ENCODE measurements at places on chromosomes 4 and X. TPM values are rescaled to one million over a fixed set of nuclear protein-coding genes. Genes with fewer than 3 reads are reported as not detected.

GRCh38 chrX:47370278-47370677, at the start of gene ZNF157:
ZNF157 (plus strand) TSS chrX:47370578; CDS start chrX:47370669, 91 bp downstream.
- no peaks in the 10 kb centered on the region for H3K36me3 ChIP-seq
- DNase-seq, result no peak
- H3K27me3 ChIP-seq, result no peaks in the 10 kb centered on the region

DNA sequence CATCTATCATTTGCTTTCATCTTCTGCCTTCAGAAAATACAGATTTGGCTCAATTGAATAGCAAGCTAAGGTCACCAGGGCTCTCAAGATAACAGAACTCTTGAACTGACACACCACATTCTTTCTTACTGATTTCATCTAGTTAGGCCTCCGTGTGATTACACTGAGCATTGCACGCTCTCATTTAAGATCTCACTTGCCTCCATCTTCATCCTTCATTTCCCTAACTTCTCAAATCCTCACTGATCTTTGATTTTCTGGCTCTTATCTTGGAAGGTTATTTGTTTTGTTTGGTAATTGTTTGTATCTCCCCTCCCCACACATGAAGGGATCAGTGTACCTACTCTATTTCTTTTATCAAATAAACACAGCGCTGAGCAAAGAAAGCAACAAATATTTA, 47.7 kb downstream of the MANBA start:
- peaks cover 16% of the 10 kb centered on the region for H3K4me1 ChIP-seq
- no peak for DNase-seq
- no peaks in the 10 kb centered on the region for H3K27me3 ChIP-seq
- peaks cover 47% of the 10 kb centered on the region for H3K36me3 ChIP-seq
- no peak overlapping the region for H3K27ac ChIP-seq

GRCh38 chrX:20388594-20388993, 121.9 kb upstream of the RPS6KA3 start:
- DNase-seq, result no peak
- H3K4me3 ChIP-seq, result no peak overlapping the region
- no peaks in the 10 kb centered on the region for H3K27me3 ChIP-seq
- H3K4me1 ChIP-seq, result peaks cover 4% of the 10 kb centered on the region
- H3K36me3 ChIP-seq, result no peaks in the 10 kb centered on the region
- no peak overlapping the region for H3K27ac ChIP-seq

DNA sequence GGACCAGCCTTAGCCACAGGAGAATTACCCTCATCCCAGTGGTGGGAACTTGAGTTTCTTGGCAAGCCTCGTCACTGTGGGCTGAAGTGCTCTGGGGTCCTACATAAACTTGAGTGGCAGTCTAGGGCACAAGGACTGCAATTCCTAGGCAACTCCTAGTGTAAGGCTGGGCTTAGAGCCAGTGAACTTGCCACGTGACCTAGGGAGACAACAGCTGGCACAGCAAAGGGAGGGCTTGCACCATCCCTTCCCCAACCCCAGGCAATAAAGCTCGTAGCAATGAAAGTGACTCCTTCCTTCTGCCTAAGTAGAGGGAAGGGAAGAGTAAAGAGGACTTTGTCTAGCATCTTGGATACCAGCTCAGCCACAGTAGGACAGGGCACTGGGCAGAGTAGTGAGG, 81.8 kb downstream of the TEX11 start:
- H3K4me1 ChIP-seq, result no peaks in the 10 kb centered on the region
- DNase-seq, result no peak
- H3K27me3 ChIP-seq, result no peaks in the 10 kb centered on the region
- no peaks in the 10 kb centered on the region for H3K36me3 ChIP-seq
- no peak overlapping the region for H3K4me3 ChIP-seq

GRCh38 chr4:11297627-11298026, 131.1 kb downstream of the HS3ST1 start:
- no peak overlapping the region for H3K4me3 ChIP-seq
- no peaks in the 10 kb centered on the region for H3K4me1 ChIP-seq
- no peak for DNase-seq
- no peaks in the 10 kb centered on the region for H3K27me3 ChIP-seq

GRCh38 chr4:140004549-140004895, 149.5 kb downstream of the MAML3 start:
- H3K4me1 ChIP-seq, result no peaks in the 10 kb centered on the region
- H3K27ac ChIP-seq, result no peak overlapping the region
- no peaks in the 10 kb centered on the region for H3K27me3 ChIP-seq
- DNase-seq, result no peak
- H3K36me3 ChIP-seq, result no peaks in the 10 kb centered on the region
- H3K4me3 ChIP-seq, result no peak overlapping the region

- no peak for DNase-seq
- H3K27ac ChIP-seq, result no peak overlapping the region
- H3K4me1 ChIP-seq, result no peaks in the 10 kb centered on the region
- no peaks in the 10 kb centered on the region for H3K27me3 ChIP-seq
Observed at GRCh38 chr4:149296084-149296483, 519.6 kb downstream of the IQCM start.

- H3K27me3 ChIP-seq, result peaks cover 8% of the 10 kb centered on the region
- no peak overlapping the region for H3K27ac ChIP-seq
- DNase-seq, result no peak
Observed at GRCh38 chr4:169119536-169119935, 109.5 kb upstream of the CBR4 start.

DNA sequence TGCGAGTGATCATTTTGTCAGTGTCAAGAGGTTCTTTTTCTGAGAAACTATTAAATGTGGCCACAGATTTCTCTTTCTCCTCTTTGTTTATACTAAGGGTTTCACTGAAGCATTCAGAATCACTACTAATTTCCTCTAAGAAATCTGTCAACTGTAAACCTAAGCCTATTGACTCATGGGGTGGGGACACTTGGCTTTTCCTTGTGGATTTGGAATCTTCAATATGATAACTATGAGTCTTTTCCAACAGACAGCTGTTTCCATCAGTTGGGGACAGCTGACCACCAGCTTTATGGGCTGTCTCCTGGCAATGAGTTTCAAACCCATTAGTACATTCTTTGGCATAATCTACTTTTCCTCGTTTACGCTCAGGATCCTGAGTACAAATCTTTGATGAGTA, 13.8 kb downstream of the PGRMC1 start:
- no peak for DNase-seq
- no peak overlapping the region for H3K27ac ChIP-seq
- no peaks in the 10 kb centered on the region for H3K4me1 ChIP-seq
- H3K4me3 ChIP-seq, result no peak overlapping the region
- H3K27me3 ChIP-seq, result no peaks in the 10 kb centered on the region

DNA sequence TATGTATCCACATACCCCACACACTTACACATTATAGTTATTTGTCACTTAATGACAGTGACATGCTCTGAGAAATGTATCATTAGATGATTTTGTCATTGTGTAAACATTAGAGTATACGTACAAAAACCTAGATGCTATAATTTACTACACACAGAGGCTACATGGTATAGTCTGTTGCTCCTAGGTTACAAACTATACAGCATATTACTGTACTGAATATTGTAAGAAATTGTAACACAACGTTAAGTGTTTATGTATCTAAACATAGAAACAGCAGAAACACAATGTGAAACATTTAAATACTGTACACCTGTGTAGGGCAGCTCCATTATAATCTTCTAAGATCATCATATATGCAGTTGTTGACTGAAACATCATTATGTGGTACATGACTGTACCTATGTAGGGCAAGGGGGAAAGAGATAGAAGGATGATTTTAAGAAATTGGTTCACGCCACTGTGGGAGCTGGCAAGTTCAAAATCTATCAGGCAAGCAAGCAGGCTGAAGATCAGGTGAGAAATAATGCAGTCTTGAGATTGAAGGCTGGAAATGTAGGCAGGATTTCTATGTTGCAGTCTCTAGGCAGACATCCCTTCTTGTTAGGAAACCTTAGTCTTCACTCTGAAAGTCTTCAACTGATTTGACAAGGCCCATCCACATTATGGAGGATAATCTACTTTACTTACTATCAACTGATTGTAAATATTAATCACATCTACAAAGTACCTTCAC, 78.0 kb upstream of the CPEB2 start:
- H3K27ac ChIP-seq, result no peak overlapping the region
- H3K27me3 ChIP-seq, result peaks cover 1% of the 10 kb centered on the region
- no peak overlapping the region for H3K4me3 ChIP-seq
- H3K36me3 ChIP-seq, result no peaks in the 10 kb centered on the region

DNA sequence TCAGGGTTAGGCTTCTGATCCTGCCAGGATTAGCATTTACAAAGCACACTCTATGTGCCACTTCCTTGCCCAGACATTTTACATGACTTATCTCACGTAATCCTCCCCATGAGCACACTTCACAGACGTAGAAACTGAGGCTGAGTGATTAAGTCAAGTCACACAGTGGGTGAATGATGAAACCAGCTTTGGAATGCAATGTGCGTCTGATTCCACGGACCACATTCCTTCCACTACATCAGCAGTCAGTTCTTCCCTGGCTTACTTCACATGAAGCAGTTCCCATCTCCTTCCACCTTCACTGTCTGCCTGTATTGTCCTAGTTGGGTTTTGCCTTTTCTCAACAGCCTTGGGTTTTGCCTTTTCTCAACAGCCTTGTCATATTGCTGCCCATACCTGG, 134.3 kb upstream of the PPARGC1A start:
- no peak overlapping the region for H3K27ac ChIP-seq
- no peaks in the 10 kb centered on the region for H3K27me3 ChIP-seq
- H3K4me3 ChIP-seq, result no peak overlapping the region
- H3K4me1 ChIP-seq, result no peaks in the 10 kb centered on the region

DNA sequence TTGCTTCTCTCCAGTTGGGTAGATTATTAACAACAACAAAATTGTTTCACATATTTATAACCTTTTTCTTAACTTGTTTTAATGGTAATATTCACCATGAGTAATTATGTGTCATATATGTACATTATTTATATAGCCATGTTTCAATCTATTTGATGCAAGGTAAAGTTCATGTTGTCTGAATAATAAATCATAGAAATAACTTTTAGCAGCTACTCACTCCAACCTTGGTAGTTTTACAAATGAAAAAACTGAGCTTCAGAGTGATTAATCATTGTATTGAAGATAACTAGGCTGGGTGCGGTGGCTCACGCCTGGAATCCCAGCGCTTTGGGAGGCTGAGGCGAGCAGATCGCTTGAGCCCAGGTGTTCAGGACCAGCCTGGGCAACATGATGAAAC, 46.0 kb downstream of the TMA16 start:
- H3K36me3 ChIP-seq, result no peaks in the 10 kb centered on the region
- H3K27me3 ChIP-seq, result no peaks in the 10 kb centered on the region
- H3K27ac ChIP-seq, result no peak overlapping the region
- H3K4me3 ChIP-seq, result no peak overlapping the region

GRCh38 chr4:99868126-99868596, 26.1 kb downstream of the LAMTOR3 start:
- no peaks in the 10 kb centered on the region for H3K27me3 ChIP-seq
- no peak overlapping the region for H3K27ac ChIP-seq
- peaks cover 2% of the 10 kb centered on the region for H3K4me1 ChIP-seq

GRCh38 chr4:158940271-158940670, 162.6 kb upstream of the RAPGEF2 start:
- no peaks in the 10 kb centered on the region for H3K4me1 ChIP-seq
- no peaks in the 10 kb centered on the region for H3K36me3 ChIP-seq
- H3K27me3 ChIP-seq, result peaks cover 8% of the 10 kb centered on the region
- H3K27ac ChIP-seq, result no peak overlapping the region
- H3K4me3 ChIP-seq, result no peak overlapping the region
- no peak for DNase-seq

GRCh38 chrX:39421006-39421405, 619.7 kb downstream of the MID1IP1 start:
- H3K4me1 ChIP-seq, result peaks cover 11% of the 10 kb centered on the region
- no peak for DNase-seq
- H3K36me3 ChIP-seq, result no peaks in the 10 kb centered on the region
- no peak overlapping the region for H3K27ac ChIP-seq
- no peaks in the 10 kb centered on the region for H3K27me3 ChIP-seq

GRCh38 chr4:44674471-44674870, 3.7 kb upstream of the GUF1 start:
- no peak overlapping the region for H3K4me3 ChIP-seq
- H3K27ac ChIP-seq, result no peak overlapping the region
- no peaks in the 10 kb centered on the region for H3K36me3 ChIP-seq
- no peak for DNase-seq

- peak; percentile 65 for DNase-seq
- H3K27ac ChIP-seq, result peak overlapping the region; percentile 91
- H3K36me3 ChIP-seq, result no peaks in the 10 kb centered on the region
Observed at GRCh38 chrX:136586386-136586785, 54.4 kb downstream of the VGLL1 start.

DNA sequence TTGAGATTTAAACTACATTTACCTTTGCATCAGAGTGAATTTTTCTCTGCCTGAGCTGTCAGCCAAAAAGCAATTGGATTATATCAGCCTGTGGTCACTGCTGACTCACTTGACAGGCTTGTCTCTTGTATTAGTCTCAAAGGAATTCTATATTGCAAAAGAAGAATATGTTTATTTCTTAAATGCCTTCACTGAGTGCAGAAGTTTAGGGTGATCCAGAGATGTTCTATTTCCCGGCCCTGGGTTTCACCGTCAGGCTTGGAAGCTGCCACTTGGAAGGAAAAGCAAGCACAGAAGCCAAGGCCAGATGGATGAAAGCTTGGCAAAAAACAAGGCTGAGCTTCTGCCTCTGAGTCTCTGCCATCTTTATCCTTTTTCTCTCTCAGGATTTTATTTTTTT, 80.9 kb downstream of the FAM114A1 start:
- H3K36me3 ChIP-seq, result no peaks in the 10 kb centered on the region
- no peak overlapping the region for H3K27ac ChIP-seq
- peaks cover 21% of the 10 kb centered on the region for H3K4me1 ChIP-seq
- DNase-seq, result no peak
- H3K27me3 ChIP-seq, result peaks cover under 1% of the 10 kb centered on the region

DNA sequence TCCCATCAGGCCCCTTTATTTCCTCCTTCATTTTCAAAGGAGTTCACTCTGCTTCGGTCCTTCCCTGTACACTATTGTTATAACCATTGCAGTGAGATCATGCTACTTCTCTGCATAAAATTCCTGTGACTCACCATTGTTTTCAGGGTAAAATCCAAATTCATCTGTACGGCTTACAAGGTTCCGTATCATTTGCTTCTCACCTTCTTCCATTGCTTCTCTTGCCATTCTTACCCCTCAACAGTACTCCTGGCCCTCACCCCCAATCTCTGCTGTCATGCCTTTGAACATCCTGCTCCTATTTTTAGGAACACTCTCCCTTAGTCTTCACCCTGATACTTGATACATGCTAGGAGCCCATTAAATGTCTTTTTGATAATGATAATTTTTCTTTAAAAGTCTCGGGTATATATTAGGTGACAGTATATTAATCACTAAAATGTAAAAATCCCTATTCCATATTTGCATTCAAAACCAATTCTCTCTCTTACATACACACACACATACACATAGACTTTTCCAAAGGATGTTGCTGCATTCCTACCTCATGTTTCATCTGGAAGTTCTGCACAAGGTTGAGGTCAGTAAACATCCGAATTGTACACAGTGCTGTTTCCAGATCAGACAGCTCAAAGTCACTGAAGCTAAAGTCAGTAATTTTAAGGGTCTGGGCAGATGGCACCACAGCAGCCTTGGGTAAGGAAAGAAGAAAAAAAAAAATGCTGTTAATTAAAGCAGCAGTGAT, 103.4 kb downstream of the PDE5A start:
- peaks cover 11% of the 10 kb centered on the region for H3K36me3 ChIP-seq
- H3K4me1 ChIP-seq, result no peaks in the 10 kb centered on the region
- H3K27me3 ChIP-seq, result no peaks in the 10 kb centered on the region
- H3K27ac ChIP-seq, result no peak overlapping the region
- H3K4me3 ChIP-seq, result no peak overlapping the region

GRCh38 chrX:24151513-24151912, 2.0 kb downstream of the ZFX start:
- peak overlapping the region; percentile 86 for H3K27ac ChIP-seq
- peak overlapping the region; percentile 88 for H3K4me3 ChIP-seq
- no peaks in the 10 kb centered on the region for H3K27me3 ChIP-seq

TBCK gene
- total RNA-seq, result 64.0 TPM

TEX13C gene
- total RNA-seq, result not detected

MND1 gene
- not detected for total RNA-seq

ETDB gene
- not detected for total RNA-seq

CENPE gene
- 0.44 TPM for total RNA-seq

NPNT gene
- total RNA-seq, result not detected
